ENCODE measurements at places on chromosomes 4 and X.

DNA sequence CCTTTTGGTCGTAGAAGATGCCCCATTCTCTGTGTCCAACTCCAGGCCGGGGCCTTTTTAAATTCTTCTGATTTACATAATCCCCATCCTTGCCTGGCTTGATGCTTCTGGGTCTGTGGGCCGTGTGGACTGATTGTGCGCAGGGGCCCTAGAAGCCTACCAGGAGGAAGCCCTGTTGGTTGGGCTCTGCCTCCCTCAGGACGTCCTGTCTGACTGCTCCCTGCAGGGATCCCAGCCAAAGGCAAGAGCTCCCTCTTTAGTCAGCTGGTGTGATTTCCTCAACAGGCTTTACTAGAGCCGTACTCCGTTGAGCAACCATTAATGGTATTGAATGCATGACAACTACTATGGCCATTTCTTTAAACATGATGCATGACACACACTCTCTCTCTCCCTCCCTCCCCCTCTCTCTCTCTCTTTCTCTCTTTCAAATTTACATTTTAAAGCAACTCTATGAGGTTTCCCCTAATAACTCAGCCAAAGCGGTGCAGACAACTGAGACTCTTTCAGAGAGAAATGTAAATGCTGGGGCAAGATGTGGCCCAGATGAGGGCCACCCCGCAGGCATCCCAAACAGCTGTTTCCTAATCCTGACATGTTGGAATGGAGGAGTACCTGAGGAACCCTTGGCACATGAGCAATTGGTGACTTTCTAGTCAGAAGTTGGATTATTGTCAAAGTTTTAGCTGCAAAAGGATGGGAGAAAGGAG lies 117.3 kb downstream of the DRD5 start:
- DNase-seq, result peak; percentile 40

DNA sequence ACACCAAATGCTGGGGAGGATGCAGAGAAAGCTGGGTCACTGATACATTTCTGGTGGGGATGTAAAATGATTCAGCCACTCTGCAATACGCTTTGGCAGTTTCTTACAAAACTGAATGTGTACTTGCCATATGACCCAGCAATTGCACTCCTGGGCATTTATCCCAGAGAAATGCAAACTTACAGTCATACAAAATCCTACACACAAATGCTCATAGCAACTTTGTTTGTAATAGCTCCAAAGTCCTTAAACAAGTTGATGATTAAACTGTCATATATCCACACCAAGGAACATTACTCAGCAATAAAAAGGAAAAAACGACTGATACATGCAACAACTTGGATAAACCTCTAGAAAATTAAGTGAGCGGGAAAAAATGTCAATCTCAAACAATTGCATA lies 12.3 kb downstream of the MID1 start:
- peak; percentile 60 for DNase-seq

GRCh38 chr4:20178902-20179576 lies 72.7 kb upstream of the SLIT2 start:
- no peak for DNase-seq

DNA sequence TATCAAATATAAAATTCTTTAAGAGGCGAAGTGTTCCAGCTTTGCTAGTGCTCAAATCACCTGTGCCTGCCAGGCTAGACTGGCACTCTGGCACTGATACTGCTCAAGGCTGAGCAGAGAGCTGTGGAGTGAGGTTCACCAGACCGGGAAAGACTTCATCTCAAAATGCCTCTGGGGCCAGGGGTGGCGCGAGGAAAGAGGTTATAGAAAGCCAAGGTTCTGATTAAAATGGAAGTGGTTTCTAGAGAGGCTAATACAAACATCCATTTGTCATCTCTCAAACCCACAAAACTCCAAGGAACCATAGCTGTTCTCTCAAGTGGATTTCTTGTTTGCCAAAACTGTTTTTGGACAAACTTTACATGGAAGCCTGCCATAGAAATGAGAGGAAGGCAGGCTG lies 41.5 kb downstream of the F11 start:
- DNase-seq, result no peak

- DNase-seq, result no peak
Measured at GRCh38 chr4:47104986-47105385, 73.6 kb downstream of the GABRB1 start.

DNA sequence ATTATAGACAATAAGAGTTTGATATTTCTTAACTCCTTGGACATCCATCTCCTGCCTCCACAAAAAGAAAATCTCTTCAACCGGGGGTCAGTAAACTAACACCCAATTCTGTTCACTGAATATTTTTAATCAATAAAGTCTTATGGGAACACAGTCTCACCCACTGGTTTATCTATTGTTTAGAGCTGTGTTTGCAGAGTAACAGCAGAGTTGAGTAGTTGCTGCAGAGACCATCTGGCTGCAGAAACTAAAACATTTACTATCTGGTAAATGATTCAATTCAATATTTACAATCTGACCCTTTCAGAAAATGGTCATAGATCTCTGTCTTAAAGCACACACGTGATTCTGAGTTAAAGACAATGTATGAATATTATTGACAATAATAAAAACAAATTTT lies 94.0 kb downstream of the TMA16 start:
- DNase-seq, result no peak

GRCh38 chr4:133972586-133972985 lies 229.0 kb downstream of the PABPC4L start:
- DNase-seq, result no peak

GRCh38 chr4:141447761-141448160 lies 188.6 kb upstream of the IL15 start:
- DNase-seq, result no peak

- peak; percentile 78 for DNase-seq
Measured at GRCh38 chrX:47278691-47279090, 45.9 kb downstream of the USP11 start.

GRCh38 chrX:70262952-70263567 lies 3.1 kb upstream of the P2RY4 start:
- DNase-seq, result peak; percentile 19

GRCh38 chrX:122943918-122944317 lies 240.2 kb upstream of the GRIA3 start:
- peak; percentile 32 for DNase-seq

GRCh38 chr4:113447061-113447460 lies 314.5 kb downstream of the CAMK2D start:
- DNase-seq, result no peak

- DNase-seq, result no peak
Measured at GRCh38 chr4:173343832-173344397, 9.8 kb upstream of the HMGB2 start.

DNA sequence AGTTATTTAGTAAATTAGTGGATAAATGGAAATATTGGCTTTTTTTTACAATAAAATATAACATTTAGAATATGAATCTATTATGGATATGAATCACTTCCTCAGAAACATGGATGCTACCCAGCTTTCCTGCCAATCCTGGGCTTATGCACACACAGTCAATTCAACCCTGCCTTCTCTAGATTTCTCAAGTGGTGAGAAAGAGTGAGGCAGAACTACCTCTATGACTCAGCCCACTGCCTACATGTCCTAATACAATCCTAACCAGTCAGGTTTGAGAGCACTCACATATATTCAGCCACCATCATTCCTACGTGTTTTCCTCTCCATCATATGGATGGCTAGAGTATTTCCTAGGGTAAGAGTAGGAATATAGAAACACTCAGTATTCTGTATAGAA lies 91.1 kb upstream of the ANKRD50 start:
- peak; percentile 25 for DNase-seq

DNA sequence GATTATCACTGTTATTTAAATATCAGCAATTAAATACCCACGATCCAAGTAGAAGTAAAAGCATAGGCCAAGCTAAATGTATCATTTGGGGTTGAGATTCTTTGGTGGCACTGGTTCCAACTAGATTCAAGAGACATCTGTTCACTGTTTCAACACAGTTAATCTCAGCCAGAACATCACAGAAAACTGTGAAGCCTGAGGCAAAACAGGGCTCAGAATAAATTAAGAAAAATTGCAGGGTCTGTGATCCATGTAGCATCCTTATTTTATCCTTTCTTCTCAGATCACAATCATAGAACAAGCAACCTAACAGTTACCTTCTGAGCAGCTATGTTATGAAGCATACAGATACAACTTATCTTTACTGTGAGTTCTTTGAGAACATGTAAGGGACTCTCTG lies 23.7 kb downstream of the YTHDC1 start:
- DNase-seq, result no peak

- DNase-seq, result no peak
Measured at GRCh38 chr4:164446516-164446915, 307.4 kb upstream of the SMIM31 start.

GRCh38 chr4:69377562-69377961 lies 97.3 kb downstream of the UGT2B28 start:
- DNase-seq, result no peak

GRCh38 chr4:77714514-77714913 lies 104.7 kb downstream of the CNOT6L start:
- DNase-seq, result no peak

DNA sequence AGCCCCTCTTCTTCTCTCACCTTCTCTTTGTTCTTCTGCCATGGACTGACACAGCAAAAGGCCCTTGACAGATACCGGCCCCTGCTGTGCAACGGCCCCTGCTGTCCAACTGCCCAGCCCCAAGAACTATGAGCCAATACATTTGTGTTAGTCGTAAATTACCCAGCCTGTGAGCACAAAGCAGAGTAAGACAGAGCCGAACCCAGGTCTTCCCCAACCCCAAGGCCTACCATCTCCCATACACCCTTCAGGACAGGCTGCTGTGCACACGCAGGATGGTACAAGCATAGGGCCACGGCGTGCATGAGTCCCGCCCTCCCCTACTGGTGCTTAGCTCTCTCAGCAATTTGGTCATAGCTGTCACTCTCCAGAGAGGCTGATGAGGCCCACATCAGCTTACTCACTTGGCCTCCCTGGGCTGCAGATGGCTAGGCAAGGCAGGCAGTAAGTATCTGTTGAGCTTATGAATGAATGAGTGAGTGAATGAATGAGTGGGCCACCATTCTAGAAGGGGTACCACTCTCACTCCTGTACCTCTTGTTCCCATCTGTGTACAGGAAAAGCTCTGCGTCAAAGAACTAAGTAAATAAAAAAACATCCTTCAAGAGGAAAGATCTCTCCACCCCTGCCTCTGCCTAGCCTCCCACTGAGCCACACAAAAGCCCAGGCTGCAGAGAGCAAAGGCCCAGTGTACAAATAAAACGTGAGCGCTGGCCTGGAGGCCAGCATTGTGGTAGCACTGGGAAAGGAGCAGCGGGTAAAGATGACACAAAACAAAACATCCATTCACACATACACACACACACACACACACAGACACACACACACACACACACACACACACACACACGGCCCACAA lies 13.9 kb downstream of the WDR1 start:
- DNase-seq, result no peak

- DNase-seq, result no peak
Measured at GRCh38 chrX:151801980-151802379, 67.4 kb downstream of the CNGA2 start.

DNA sequence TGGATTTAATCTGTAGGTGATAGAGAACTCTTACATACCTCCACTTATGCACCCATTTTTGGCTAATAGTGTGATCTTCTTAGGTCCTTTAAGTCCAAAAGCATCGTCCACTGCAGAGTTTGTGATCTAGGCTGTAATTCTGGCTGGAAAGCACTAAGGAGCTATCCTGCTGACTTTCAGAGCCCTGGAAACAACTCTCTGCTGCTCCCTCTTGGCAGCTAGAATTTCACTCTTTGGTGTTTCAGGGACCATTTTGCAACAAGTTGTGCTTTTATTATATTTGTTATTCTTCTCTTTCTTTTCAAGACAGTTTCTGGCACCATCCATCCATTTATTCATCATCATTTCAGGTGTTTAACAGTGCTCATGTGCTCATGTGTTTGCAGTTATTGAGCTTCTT lies 130.0 kb downstream of the RBM46 start:
- no peak for DNase-seq

GRCh38 chr4:88109123-88109881 lies 49.1 kb downstream of the ABCG2 start:
- no peak for DNase-seq

DNA sequence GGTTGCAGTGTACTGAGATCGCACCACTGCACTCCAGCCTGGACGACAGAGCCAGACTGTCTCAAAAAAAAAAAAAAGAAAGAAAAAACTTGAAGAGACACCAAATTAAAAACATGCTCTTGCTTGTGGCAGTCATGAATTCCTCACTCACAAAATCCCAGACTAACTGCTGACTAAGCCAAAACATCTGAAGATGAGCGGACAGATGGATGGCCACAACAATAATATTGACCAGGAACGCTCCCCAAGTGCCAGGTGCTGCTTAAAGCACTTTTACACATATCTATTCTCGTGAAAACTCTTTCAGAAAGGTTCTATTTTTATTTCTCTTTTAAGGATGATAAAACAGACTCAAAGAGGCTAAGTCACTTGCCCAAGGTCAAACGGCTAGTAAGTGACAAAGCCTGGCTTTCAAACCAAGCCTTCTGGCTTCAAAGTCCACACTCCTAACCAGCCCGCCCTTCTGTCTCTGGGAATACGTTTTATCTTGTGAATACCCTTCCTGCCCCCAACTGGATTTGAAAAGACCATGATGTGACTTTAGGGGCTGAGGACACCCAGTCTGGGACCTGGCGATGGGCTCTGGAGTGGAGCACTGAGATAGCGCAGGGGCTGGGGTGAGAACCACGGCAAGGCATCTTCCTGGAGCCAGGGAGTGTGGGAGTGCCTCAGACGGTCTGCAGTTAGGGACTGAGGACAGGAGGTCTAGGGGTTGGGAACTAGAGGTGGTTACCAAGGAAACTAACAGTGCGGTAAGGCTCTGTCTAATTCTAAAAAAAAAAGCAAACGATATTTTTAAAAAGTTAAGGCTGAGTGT lies 9.5 kb upstream of the CXCR3 start:
- no peak for DNase-seq

- DNase-seq, result no peak
Measured at GRCh38 chr4:139337612-139338011, 35.3 kb upstream of the NDUFC1 start.

DNA sequence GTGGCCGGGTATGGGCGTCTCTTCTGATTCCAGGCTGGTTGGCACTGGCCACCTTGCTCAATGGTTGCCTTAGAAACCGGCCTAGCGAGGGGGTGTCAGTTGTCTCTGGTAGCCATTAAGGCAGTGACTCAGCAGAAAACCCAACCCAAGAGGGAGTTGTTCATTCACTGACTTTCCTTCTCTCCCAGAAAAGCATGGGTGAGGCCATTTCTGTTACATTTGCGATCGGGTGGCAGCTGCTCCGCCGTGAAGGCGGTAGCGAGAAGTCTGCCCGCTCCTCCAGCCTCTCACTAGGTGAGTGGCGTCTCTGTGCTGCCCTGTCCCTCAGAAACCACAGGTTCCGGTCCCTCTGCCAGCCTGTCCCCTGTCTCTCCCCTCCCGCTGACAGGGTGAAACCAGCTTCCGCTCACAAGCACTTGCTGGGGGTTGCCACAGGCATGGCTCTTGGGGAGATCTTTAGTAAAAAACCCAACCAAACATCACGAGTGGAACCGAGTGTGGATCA lies 17.4 kb downstream of the IRAK1 start:
- DNase-seq, result peak; percentile 67
